NT2/D1 (cell line): ENCODE measurements at places on chromosomes 2 and 18.

- DNase-seq, result peak; percentile 8
Observed at GRCh38 chr2:195498176-195498575, 158.8 kb upstream of the SLC39A10 start.

DNA sequence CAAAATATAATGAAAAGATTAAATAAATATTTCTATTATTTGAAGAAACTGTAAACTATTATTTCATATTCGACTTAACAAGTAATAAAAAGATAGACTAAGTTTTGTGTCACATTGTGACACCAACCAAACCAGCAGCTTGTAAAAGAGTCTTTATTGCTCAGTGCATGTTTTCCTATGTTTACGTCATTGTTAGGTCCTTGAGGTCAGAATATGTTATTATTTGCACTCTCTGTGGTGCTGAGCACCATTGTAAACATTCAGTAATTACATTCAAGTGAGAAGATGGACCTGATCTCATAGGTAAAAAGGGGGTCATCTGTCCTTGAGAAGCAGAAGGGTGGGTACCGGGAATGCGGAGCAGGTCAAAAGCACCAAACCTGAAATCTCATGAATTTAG lies 1999.1 kb upstream of the CELF4 start:
- no peak for DNase-seq

- no peak for DNase-seq
Observed at GRCh38 chr18:77095391-77096371, 36.9 kb downstream of the MBP start.

DNA sequence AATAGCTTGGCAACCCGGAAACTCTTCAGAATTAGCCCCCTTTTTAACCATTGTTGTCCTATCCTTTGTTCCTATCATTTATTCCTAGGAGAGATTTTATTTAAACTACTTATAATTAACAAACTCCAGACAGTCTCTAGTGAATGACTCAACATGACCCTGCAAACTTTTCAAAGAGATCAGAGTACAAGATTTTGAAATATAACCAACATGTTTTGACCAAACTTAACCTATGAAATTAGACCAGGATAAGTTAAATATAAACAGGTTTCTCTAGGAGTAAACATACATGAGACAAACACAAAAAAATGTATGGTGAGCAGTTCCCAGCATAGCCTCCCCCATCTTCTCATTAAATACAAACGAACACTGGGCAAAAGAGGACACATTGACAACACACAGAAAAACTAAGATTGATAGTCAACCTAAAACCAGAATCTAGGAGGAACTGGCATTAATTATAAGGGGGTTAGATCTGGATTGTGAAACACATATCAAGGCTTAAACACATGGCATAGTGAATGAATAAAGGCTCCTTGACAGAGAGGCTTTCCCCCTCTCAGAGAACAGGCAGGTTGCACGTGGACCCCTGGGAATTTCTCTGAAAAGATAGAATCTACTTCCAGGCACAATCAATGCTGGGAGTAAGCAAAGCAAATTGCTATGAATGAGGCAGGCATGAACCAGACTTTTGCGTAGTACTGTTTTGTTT lies 284.1 kb downstream of the IRS1 start:
- no peak for DNase-seq

DNA sequence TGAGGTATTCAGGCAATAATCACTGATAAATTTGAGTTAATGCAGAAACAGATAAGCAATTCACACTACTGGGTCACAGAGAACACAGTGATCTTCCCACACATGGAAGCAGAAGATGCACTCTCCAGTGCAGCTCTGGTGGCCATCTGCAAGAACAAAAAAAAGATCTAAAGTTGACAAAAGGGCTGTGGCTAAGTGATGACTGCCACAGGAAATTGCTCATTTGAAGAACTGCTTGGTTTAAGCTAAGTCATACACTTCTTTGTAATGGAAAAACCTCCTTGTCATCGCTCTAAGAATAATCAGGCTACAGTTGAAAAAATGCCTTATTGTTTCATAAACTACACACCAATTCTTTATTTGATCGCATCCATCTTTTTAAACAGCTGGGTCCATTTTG lies 115.1 kb downstream of the DTNB start:
- DNase-seq, result peak; percentile 70

- DNase-seq, result no peak
Observed at GRCh38 chr2:27907547-27907946, 17.0 kb downstream of the BABAM2 start.

- DNase-seq, result no peak
Observed at GRCh38 chr2:177155631-177156030, 57.0 kb upstream of the HNRNPA3 start.

- no peak for DNase-seq
Observed at GRCh38 chr2:181536730-181537129, 79.5 kb downstream of the ITGA4 start.

- no peak for DNase-seq
Observed at GRCh38 chr18:60147323-60147722, 225.3 kb downstream of the MC4R start.
